ENCODE measurements at places on chromosomes 7 and 10. TPM values are rescaled to one million over a fixed set of nuclear protein-coding genes. Genes with fewer than 3 reads are reported as not detected.

The LRGUK gene
- total RNA-seq = 1.6 TPM

The LIMK1 gene
- 81.6 TPM for total RNA-seq

DNA sequence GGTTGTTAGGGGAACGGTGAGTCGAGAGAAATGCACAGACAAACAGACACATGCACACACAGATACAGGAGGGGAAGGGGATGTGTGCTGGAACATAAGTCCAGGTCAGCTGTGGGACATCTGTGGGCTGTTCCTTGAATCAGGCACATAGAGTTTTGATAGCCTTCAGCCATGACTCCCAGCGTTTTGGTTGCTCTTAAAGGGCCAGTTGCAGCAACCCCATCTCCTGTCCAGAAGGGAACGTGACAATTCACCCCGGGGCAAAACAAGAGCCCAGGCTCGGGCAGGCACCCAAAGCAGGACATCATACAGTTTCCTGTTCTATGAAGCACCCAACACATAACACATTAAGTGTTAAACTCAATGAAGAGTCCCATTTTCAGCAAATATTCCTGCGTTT, 9.6 kb downstream of the INSYN2A start:
- no peaks in the 10 kb centered on the region for H3K27me3 ChIP-seq
- no peaks in the 10 kb centered on the region for H3K4me1 ChIP-seq
- H3K36me3 ChIP-seq = no peaks in the 10 kb centered on the region
- H3K27ac ChIP-seq = no peak overlapping the region
- no peak for DNase-seq

GRCh38 chr7:8382004-8382730, 51.2 kb upstream of the NXPH1 start:
- H3K4me3 ChIP-seq = no peak overlapping the region
- no peaks in the 10 kb centered on the region for H3K4me1 ChIP-seq
- H3K27ac ChIP-seq = no peak overlapping the region
- DNase-seq = no peak
- H3K27me3 ChIP-seq = no peaks in the 10 kb centered on the region
- no peaks in the 10 kb centered on the region for H3K36me3 ChIP-seq

DNA sequence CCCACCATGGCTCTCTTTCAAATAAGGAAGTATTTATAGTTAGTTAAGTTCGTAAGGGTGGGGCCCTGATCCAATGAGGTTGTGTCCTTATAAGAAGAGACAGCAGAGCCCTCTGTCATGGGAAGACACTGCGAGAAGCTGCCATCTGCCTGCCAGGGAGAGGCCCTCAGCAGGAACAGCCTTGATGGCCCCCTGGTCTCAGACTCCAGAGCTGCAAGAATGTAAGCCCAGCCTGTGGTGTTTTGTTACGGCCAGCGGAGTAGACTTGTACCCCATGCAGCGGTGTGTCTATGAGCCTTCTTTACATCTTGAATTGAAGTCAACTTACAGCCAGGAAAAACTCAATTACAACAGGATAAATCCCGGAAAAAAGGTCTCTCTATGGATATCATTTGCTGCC, 14.3 kb upstream of the LARP4B start:
- no peaks in the 10 kb centered on the region for H3K36me3 ChIP-seq
- no peak for DNase-seq
- H3K27ac ChIP-seq = no peak overlapping the region
- H3K4me1 ChIP-seq = no peaks in the 10 kb centered on the region
- H3K4me3 ChIP-seq = no peak overlapping the region

GRCh38 chr10:102676534-102677315, 32.4 kb downstream of the TRIM8 start:
- peaks cover 5% of the 10 kb centered on the region for H3K36me3 ChIP-seq
- H3K4me1 ChIP-seq = peaks cover 19% of the 10 kb centered on the region
- no peak for DNase-seq
- H3K27ac ChIP-seq = peak overlapping the region; percentile 1
- no peak overlapping the region for H3K4me3 ChIP-seq

DNA sequence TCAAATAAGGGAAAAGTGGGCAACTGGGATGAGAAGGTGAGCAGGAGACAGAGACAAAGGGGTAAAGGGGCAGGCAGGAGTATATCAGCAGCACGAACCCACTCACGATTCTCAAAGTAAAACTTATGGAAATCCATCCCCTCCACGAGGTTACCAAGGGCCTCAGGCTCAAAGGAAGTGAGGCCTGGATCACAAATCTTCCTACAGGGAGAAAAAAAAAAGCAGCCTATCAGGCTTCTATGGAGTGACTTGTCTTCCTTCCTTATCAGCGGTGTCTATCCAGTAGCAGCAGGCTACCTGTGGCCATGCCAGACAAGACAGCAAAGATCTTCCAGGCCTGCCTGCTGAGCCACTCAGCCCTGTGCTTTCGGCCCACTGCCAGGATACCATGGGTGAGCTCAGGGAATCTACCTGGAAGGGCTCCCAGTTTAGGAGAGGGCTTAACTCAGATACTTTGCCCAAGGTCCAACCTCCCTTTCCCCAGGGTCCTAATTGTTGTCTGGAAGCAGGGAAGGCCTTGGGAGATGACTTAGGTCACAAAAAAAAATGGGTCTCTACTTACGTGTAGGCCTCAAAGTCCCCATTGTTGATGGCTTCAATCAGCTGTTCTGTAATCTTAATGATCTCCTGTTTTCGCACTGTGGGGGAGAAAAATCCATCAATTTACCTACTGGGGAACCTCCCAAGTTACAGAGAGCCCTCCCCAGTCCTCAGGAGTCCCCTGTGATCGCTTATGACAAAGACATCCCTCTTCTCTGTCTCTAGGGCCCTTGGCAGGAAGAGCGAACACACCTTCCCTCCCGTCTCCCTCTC, 5.7 kb upstream of the NDST2 start:
- H3K27me3 ChIP-seq = peaks cover 9% of the 10 kb centered on the region
- DNase-seq = peak; percentile 75
- no peak overlapping the region for H3K27ac ChIP-seq
- peak overlapping the region; percentile 31 for H3K4me3 ChIP-seq
- H3K4me1 ChIP-seq = peaks cover 34% of the 10 kb centered on the region

GRCh38 chr7:45974540-45975360, 53.7 kb upstream of the IGFBP3 start:
- no peaks in the 10 kb centered on the region for H3K27me3 ChIP-seq
- peak; percentile 15 for DNase-seq
- H3K4me1 ChIP-seq = peaks cover 9% of the 10 kb centered on the region
- H3K27ac ChIP-seq = no peak overlapping the region
- H3K36me3 ChIP-seq = no peaks in the 10 kb centered on the region

All from endodermal cell (in vitro differentiated cells).